Stimulated activated CD8-positive, alpha-beta memory T cell treated with anti-CD3 and anti-CD28 coated beads, Interleukin-4, amount 100 ng/mL, for 1 hour (primary cell): ENCODE measurements at places on chromosomes 13 and 19.

- DNase-seq: no peak
Observed at GRCh38 chr19:38550376-38550775, 67.4 kb downstream of the MAP4K1 start.

DNA sequence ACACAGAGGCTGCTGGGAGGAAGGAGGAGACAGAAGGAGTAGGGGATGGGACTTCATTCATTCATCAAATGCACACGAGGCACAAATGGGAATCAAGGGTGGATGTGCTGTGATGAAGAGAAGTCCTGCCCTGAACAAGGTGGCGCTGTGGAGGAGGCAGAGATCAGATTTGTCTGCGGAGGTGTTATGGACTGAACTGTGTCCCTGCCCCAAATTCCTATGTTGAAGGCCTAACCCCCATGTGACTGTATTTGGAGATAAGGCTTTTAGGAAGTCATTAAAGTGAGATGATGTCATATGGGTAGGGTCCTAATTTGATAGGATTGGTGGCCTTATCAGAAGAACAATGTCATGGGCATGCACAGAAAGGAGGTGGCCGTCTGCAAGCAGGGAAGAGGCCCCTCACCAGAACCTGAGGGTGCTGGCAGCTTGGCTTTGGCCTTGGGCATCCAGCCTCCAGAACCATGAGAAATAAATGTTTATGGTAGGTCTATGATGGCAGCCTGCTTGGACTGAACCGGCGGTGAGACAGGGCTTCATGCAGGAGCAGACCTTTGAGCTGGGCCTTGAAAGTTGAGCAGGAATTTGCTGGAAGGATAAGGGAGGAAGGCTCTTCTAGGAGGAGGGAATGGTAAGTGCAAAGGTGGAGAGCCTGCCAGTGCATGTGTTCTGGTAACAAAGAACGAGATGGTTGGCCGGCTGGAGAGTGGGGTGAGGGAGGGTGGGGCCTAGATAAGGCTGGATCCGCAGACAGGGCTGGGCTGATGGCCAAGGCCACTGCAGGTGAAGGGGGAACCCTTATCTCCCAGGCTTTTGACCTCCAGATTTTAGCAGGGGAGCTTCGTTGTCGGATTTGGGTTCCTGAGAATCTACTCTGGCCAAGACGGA, 2.7 kb upstream of the CEBPA start:
- no peak for DNase-seq

DNA sequence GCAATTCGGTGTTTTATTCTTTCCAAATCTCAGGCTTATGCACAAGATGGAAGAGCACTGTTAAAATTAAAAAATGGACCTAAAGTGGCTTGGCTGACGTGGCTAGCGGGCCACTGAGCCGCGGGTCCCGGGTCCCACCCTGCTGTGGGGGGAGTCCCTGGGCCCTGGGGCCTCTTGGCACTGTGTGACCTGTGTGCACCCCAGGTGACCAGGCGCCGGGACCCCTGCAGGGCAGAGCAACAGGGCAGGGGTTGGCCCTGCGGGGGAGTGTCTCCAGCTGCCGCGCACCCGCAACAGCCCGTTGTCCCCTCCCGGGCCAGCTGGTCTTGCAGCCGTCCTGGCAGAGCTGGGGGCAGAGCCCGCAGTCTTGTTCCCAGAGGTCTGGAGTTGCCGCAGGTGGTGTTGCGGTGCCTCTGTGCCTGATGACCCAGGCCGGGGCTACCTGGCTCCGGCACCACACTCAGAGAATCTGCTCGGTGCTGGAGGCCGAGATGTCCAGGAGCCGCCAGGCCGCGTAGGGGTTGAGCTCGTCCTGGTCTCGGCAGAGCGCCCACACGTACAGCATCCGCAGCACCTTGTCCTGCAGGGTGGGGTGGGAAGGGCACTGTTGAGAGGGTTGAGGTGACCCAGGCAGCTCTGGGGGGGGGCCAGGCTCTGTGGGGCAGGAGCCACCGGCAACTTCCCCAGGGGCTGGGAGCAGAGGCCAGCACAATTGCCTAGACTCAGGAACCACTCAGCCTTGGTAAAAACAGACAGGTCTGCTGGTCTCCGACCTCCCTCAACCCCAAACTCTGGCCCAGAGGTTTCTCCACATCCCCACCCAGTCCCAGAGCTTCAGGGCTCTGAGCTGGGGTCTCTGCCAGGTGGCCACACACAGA, 1.0 kb upstream of the CTXN1 start:
- DNase-seq: no peak

DNA sequence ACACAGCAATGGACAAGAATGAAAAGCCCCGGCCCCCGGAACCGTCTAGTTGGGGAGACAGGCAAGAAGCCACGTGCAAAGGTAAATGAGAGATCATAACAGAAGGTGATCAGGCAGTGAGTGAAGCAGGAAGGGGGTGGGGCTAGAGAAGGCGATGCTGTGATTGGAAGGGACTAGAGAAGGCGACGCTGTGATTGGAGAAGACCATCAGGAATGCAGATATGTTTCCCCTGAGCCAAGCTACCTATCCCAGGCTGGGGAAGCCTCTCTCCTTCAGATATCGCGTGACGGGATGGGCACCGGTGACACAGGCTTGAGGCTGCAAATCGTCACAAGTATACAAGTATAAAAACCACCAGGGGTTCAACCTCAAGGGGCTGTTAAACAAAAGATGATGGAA, 21.8 kb downstream of the DCAF15 start:
- no peak for DNase-seq

GRCh38 chr13:43354153-43354945, 331.0 kb downstream of the DNAJC15 start:
- no peak for DNase-seq

GRCh38 chr13:78430166-78430791, 173.1 kb downstream of the POU4F1 start:
- DNase-seq: no peak

- peak; percentile 50 for DNase-seq
Observed at GRCh38 chr19:1133471-1133929, 29.7 kb downstream of the GPX4 start.

DNA sequence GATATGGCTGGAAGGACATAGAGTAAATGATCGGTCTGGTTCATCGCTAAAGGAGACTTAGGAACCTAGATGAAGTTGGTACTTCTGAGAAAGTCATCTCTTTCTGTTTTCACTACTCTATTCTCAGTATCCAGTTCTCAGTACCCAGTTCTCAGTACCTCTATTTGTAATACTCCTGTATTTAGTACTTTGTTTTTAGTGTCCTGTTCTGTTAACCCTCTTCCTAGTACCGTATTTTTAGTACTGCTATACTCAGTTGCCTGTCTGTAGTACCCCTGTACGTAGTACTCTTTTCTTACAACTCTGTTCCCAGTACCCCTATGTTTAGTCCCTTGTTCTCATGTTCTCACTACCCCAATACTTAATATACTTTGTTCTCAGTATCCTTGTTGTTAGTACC, 1.2 kb downstream of the RFXAP start:
- no peak for DNase-seq

- DNase-seq: no peak
Observed at GRCh38 chr13:100824366-100824765, 149.8 kb upstream of the TMTC4 start.

- DNase-seq: no peak
Observed at GRCh38 chr19:7550987-7551761, 15.7 kb downstream of the PNPLA6 start.

DNA sequence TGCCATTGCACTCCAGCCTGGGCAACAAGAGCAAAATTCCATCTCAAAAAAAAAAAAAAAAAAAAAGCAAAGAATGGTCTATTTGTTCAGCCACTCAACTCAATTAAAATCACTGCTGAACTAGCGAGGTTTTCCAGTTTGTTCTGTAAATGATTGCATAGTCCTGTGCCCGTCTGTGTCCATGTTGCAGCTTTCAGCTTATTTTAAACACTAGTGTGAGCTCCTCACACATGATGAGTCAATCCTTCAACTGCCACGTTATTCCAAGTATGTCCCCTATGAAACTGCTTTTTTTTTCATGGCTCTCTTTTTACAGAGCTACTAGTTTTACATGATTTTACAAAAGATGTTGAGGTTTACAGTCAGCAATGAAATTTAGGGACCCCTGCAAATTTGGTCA, 12.2 kb downstream of the SUGP2 start:
- no peak for DNase-seq

GRCh38 chr13:112510002-112510780, 77.8 kb downstream of the TUBGCP3 start:
- no peak for DNase-seq

- DNase-seq: no peak
Observed at GRCh38 chr19:28577666-28578065, 635.3 kb downstream of the UQCRFS1 start.

- DNase-seq: no peak
Observed at GRCh38 chr13:87128036-87128435, 543.1 kb upstream of the SLITRK5 start.

GRCh38 chr19:51194527-51195315, 30.2 kb upstream of the CD33 start:
- no peak for DNase-seq

DNA sequence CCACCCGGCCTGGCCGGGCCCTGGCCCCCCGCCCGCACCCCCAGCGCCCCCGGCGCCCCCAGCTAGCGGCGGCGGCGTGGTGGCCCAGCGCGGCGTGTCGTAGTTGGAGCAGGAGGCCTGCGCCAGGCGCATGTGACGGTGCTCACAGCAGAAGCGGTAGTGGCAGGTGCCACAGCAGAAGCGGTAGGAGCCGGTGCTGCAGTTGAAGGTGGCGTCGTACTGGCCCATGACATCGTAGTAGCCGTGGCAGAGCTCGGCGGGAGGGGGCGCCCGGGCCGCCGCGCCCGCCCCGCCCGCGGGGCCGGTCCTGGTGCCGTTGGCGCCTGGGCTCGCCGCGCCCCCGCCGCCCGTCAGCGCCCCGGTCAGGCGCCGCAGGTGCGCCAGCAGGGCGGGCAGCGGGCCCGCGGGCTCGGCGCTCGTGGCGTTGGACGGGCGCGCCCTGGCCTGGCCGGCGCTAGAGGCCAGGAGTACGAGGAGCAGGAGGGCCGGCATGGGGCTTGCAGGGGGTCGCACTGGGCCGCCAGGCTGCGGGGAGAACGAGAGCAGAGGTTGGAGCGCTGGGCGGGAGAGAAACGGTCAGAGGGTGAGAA, 633 bp downstream of the SHISA7 start:
- DNase-seq: no peak

- no peak for DNase-seq
Observed at GRCh38 chr13:98252931-98253470, 75.9 kb upstream of the RNF113B start.

- DNase-seq: no peak
Observed at GRCh38 chr13:43191546-43191945, 168.2 kb downstream of the DNAJC15 start.

DNA sequence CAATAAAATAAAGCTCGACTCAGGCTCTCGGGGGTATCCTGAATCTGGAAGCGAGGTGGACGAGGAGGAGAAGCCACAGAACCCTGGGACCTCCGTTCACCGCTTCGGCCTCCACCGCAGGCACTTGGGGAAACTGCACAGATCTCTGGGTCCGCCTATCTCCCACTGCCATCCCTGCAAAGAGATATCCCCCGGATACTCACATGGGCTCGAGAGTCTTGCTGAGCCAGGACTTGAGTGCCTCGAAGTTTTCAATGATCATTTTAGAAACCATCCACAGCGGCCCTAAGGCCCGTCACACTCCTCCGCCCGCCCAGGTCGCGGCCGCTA, 589 bp downstream of the RBM26 start:
- DNase-seq: no peak

GRCh38 chr19:7257148-7258040, 36.8 kb downstream of the INSR start:
- no peak for DNase-seq

- no peak for DNase-seq
Observed at GRCh38 chr13:110097013-110097412, 209.9 kb downstream of the COL4A1 start.

GRCh38 chr19:35212241-35212640, 16.3 kb downstream of the FAM187B start:
- DNase-seq: no peak

GRCh38 chr19:49149652-49150105, 5.5 kb downstream of the HRC start:
- no peak for DNase-seq

- no peak for DNase-seq
Observed at GRCh38 chr19:3190921-3191805, 5.4 kb downstream of the NCLN start.

- DNase-seq: no peak
Observed at GRCh38 chr13:66301006-66301405, 929.1 kb downstream of the PCDH9 start.

GRCh38 chr19:5857203-5858081, 6.2 kb upstream of the FUT3 start:
- no peak for DNase-seq

- DNase-seq: no peak
Observed at GRCh38 chr13:26968431-26969341, 202.9 kb downstream of the USP12 start.

DNA sequence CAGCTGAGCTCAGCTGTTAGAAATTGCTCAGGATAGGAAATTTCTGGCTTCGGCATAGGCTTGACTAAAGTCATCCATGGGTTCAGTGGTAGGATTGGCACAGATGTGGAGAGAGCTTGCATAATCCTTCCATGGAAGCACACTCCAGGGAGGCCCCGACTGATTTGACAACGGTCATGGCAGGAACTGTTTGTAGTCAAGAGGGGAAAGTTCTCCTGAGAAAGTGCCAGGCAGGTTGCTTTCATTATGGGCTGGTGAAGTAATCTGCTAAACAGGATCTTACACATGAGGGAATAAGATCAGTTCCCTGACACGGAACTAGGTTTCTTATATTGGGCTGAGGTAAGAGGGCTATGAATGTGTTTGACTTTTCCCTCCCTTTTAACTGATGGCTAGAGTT, 120.1 kb downstream of the RGCC start:
- DNase-seq: no peak

- no peak for DNase-seq
Observed at GRCh38 chr13:42973581-42973980, 18.5 kb downstream of the EPSTI1 start.

GRCh38 chr19:590396-590745, 690 bp downstream of the HCN2 start:
- DNase-seq: no peak

DNA sequence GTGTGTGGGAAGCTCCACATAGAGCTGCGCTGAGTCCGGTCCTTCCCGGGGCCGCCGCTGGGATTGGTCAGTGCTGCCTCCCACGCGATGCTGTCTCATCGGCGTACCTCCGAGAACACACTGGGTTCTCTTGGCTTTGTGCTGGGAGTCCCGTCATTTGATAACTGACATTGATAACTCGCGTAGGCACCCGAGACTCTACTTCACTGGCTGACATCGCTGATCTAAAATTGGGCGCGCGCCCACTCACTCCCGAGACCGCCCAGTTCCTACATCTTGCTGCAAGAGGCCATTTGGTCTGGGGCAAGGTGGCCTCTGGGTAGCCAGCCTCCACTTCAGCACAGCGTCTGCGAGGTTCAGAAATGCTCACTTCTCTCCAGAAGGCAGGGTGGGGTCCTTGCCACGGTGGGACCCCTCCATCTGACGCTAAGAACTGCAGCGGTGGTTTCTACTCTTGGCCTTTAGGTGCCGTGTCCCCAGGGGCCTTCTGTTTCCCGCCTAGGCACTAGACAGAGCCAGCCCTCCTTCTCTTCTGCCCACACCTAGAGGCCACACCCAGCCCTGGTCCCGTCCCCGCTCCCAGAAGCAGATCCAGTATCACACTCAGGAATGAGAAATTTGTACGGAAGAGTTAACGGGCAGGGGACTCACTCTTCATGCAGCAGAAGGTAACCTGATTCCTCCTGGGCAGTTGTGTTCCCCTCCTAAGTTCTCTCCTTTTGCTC, 40.7 kb upstream of the ATP11A start:
- no peak for DNase-seq

- DNase-seq: no peak
Observed at GRCh38 chr19:50199259-50199555, 4.2 kb upstream of the MYH14 start.
